ENCODE measurements at places on chromosomes 1 and 21.
A peak's percentile ranks its signal among the peaks of the same experiment; 100 is the strongest.

- no peak for DNase-seq
These were observed 29.4 kb downstream of the VPS26C start for GRCh38 chr21:37237764-37238163.

DNA sequence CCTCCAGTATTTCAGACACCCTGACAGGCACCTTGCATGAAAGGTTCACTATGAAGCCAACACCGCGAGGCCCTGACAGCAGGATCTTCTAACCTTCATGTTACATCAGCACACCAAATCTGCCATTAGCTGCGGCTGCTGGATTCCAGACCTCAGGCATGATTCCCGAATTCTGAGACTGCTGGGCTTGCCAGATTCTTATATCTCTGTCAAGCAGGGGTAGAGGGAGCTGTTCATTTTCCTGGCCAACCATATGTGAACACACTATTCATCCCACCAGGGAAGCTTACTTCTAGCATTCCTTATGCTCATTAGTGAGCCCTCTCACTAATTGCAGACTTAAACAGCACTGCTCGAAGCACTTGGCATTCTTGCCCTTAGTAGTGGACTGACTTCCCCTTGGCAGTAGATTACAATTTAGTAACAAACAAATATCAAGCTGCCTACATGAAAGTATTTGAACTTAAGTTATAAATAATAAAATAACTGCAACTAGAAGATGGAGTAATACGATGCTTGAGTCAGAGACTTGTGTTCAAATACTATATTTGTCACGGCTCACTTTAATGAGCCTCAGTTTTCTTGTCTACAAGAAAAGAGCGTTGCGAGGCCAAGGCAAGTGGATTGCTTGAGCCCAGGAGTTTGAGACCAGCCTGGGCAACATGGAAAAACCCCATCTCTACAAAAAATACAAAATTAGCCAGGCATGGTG, 43.3 kb downstream of the NID1 start:
- no peak for DNase-seq

- DNase-seq: no peak
These were observed 16.9 kb downstream of the IBA57 start for GRCh38 chr1:228182296-228183030.

- DNase-seq: no peak
These were observed 350.0 kb upstream of the RUNX1 start for GRCh38 chr21:35399002-35399530.

GRCh38 chr1:30378991-30379581, 344.3 kb downstream of the MATN1 start:
- DNase-seq: no peak

- DNase-seq: no peak
These were observed 19.8 kb downstream of the CSF1 start for GRCh38 chr1:109930252-109930993.

GRCh38 chr1:207812778-207813511, 61.1 kb downstream of the CD46 start:
- DNase-seq: no peak

GRCh38 chr21:30710499-30710898, 8.1 kb downstream of the KRTAP21-3 start:
- DNase-seq: no peak

DNA sequence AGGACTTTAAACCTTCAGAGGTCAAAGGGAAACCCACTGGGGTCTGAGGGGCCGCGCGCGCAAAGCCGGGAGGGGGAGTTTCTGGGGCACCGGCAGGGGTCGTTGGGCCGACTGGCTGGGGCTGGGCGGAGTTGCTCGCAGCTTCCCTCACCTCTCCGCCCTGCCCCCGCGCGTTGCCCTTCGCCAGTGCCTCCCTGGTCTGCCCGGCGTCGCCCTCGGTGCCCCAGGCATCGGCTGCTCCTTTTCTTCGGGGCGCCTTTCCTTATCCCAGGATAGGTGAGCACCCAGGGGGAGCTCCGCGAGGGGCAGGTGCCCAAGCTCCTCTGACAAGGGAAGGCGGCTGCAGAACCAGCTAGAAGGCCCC, 390 bp upstream of the NGF start:
- no peak for DNase-seq

DNA sequence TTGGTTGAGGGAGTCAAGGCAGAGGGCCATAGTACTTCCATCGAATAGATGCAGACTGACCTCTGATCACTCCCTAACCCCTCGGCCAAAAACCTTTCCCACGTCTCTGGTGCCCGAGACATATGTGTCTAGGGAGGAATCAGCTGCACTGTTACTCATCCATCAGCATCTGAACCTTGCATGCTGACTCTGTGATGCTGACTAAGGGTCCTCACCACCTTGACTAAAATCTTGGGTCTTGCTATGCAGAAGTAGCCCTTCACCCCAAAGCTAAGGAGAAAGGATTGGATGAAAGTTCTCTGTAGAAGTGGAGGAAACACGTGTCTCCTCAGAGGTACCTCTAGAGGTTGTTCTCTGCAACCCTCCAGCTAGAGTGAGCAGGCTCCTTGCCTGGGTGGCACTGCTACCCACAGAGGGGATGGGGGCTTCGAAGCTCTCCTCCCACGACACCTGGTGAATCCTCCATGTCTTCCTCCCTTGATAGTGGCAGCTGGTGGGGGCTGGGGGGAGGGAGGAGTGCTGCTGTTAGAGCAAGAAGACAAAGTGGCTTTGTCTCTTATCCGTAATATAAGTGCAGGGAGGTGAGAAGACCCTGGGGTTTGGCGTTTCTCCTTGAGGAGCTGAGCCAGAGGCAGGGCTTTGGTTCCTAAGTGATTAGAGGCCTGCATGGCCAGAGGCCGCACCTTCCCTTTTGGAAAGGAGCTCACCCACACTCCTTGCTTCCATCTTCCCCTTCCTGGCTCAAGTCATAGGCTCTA, 45.1 kb downstream of the ATP2B4 start:
- DNase-seq: no peak

DNA sequence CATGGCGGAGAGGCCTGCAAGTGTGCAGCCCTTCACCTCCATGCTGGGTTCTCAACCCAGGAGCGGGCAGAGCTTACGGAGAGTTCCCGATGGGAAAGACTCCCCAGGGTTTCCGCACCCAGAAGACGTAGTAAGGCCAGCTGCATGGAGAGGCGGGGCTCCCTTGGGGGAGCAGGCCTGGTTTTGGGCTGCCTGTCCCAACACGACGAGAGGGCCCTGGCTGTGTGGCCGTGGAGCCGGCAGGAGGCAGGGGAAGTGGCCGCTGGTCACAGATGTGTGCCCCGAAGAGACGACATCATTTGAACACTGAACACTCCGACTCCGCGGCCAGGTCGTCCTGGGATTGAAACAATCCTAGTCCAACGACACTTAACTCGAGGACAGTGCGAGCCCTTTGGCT, 57.0 kb downstream of the MORN1 start:
- DNase-seq: no peak

GRCh38 chr1:151009206-151009587, 948 bp downstream of the PRUNE1 start:
- DNase-seq: no peak

DNA sequence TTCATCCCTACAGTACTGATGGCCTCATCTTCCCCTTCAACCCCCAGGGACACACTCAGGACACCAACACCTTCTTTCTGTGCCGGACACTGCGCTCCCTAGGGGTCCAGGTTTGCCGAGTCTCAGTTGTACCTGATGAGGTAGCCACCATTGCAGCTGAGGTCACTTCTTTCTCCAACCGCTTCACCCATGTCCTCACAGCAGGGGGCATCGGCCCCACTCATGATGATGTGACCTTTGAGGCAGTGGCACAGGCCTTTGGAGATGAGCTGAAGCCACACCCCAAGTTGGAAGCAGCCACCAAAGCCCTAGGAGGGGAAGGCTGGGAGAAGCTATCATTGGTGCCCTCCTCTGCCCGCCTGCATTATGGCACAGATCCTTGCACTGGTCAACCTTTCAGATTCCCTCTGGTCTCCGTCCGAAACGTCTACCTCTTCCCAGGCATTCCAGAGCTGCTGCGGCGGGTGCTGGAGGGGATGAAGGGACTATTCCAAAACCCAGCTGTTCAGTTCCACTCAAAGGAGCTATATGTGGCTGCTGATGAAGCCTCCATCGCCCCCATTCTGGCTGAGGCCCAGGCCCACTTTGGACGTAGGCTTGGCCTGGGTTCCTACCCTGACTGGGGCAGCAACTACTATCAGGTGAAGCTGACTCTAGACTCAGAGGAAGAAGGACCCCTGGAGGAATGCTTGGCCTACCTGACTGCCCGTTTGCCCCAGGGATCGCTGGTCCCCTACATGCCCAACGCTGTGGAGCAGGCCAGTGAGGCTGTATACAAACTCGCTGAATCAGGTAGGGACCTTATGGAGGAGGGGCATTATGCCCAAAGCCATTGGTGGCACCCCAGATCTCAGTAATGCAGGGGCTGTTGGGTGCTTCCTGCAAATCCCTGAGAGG, 5.1 kb upstream of the LENEP start:
- DNase-seq: no peak

GRCh38 chr1:183871142-183871541, 66.2 kb downstream of the RGL1 start:
- DNase-seq: no peak

- DNase-seq: no peak
These were observed 47.7 kb downstream of the PARP1 start for GRCh38 chr1:226360106-226360746.

DNA sequence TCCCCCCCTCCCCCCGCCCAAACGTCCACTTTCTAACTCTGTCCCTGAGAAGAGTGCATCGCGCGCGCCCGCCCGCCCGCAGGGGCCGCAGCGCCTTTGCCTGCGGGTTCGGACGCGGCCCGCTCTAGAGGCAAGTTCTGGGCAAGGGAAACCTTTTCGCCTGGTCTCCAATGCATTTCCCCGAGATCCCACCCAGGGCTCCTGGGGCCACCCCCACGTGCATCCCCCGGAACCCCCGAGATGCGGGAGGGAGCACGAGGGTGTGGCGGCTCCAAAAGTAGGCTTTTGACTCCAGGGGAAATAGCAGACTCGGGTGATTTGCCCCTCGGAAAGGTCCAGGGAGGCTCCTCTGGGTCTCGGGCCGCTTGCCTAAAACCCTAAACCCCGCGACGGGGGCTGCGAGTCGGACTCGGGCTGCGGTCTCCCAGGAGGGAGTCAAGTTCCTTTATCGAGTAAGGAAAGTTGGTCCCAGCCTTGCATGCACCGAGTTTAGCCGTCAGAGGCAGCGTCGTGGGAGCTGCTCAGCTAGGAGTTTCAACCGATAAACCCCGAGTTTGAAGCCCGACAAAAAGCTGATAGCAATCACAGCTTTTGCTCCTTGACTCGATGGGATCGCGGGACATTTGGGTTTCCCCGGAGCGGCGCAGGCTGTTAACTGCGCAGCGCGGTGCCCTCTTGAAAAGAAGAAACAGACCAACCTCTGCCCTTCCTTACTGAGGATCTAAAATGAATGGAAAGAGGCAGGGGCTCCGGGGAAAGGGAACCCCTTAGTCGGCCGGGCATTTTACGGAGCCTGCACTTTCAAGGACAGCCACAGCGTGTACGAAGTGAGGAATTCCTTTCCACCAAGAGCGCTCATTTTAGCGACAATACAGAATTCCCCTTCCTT, 158.1 kb downstream of the RUNX1 start:
- DNase-seq: no peak

DNA sequence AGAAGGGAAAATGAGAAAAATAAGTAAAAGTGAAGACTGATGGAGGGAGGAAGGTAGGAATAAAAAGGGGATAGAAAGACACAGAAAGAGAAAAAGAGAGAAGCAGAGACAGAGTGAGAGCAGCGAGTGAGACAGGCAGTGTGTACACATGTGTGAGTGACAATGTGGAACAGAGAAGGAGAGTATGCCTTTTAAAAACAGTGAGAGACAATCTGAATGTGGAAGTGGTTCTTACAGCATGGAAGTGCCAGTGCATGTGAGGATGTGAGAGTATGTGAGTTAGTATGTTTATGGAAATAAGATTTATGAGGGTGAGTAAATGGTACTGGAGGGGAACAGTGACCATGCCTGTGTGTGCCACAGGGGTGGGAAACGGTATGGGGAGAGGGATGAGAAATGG, 1.2 kb downstream of the NEGR1 start:
- no peak for DNase-seq

DNA sequence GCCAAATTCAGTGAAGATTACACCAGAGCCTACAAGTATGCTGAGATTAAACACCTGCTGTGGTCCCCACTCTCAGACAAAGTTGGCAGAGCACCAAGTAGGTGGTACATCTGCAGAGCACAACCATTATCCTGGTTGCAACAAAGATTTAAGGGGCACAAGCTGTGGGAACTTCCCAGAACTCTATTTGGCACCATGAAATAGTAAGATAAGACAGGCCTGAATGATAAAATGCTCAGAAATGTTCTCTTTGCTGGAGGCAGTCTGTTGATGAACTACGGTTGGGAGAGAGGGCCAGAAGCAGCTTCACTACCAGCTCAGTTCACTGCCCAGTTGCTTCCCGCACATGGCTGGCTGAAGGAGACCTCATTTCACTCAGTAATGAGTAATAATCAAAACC, 19.9 kb downstream of the RPL5 start:
- no peak for DNase-seq

DNA sequence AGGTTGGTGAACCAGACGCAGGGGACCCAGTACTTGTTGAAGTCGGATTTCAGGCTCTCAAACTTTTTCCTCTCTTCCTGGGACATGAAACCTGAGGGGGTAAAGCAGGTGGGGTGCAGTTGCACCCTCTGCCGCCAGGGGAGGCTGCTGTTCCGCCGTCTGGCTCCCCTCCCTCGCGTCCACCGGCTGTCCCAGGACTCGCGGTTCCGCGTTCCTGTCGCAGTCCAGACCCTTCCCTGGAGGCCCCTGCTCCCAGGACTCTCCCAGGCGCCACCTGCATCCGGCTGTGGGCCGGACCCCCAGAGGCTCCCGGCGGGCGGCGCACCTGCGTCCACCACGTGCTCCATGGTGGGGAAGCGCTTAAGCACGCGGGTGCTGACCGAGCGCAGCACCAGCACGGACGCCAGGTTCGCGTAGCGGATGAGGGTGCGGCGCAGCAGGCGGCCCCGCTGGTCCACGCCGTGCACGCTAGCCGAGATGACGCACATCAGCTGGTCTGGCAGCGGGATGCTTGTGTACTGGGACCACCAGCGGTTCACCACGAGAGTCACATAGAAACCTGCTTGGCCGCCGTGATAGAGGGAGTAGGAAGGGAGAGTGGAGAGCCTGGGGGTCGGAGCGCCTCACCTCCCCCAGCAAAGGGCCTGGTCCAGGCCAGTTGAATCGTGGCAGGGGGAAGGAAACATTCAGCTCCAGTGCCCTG, 1.7 kb downstream of the BEST4 start:
- peak; percentile 73 for DNase-seq

- DNase-seq: no peak
These were observed 7.1 kb downstream of the PSRC1 start for GRCh38 chr1:109275706-109276345.

- no peak for DNase-seq
These were observed 212.6 kb downstream of the BARHL2 start for GRCh38 chr1:90504509-90504908.

Measured in activated naive CD4-positive, alpha-beta T cell (primary cell).